ENCODE measurements at places on chromosomes 16 and 17.

GRCh38 chr17:1000597-1001461 lies 3.9 kb downstream of the TIMM22 start:
- DNase-seq, result no peak

- no peak for DNase-seq
Measured at GRCh38 chr16:15434425-15435215, at the start of gene BMERB1. BMERB1 (plus strand) TSS chr16:15434588; CDS start chr16:15434654, 66 bp downstream.

GRCh38 chr17:28544402-28545140 lies 7.9 kb downstream of the UNC119 start:
- DNase-seq, result no peak

GRCh38 chr17:1627982-1628855 lies at the start of gene SLC43A2:
SLC43A2 (minus strand) TSS chr17:1628834; CDS start chr17:1627874, 960 bp downstream.
- peak; percentile 80 for DNase-seq

DNA sequence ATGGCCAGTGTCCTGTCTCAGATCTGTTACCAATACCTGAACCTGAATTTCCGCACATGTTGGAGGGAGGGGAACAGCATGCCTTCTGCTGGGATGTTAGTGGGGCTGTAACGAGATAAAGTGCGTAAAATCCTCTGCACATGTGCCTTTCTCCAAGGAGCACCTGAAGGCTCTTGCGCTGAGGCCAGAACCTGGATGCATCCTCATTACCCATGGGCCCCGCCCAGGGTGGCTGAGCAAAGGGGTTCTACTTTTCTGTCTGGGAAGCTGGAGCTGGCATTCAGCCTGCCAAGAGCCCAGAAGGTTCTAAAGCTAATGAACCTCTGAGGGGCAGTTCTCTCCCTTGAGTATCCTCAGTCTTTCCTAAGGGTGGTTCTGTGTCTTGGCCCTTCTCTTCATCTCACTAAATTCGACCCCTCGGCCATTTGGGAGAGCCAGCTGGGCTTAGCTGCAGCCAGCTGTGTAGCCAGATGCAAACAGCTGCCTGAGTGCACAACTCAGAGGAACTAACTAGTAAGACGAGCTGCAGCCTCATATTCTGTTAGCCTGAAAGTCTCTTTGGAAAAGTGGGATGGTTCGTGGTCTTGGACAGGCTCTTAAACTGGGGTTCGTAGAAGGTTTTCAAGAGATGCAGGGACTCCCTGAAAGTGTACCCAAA lies 2.5 kb downstream of the ITGA3 start:
- DNase-seq, result no peak

- no peak for DNase-seq
Measured at GRCh38 chr17:58079300-58080033, 3.8 kb upstream of the DYNLL2 start.

DNA sequence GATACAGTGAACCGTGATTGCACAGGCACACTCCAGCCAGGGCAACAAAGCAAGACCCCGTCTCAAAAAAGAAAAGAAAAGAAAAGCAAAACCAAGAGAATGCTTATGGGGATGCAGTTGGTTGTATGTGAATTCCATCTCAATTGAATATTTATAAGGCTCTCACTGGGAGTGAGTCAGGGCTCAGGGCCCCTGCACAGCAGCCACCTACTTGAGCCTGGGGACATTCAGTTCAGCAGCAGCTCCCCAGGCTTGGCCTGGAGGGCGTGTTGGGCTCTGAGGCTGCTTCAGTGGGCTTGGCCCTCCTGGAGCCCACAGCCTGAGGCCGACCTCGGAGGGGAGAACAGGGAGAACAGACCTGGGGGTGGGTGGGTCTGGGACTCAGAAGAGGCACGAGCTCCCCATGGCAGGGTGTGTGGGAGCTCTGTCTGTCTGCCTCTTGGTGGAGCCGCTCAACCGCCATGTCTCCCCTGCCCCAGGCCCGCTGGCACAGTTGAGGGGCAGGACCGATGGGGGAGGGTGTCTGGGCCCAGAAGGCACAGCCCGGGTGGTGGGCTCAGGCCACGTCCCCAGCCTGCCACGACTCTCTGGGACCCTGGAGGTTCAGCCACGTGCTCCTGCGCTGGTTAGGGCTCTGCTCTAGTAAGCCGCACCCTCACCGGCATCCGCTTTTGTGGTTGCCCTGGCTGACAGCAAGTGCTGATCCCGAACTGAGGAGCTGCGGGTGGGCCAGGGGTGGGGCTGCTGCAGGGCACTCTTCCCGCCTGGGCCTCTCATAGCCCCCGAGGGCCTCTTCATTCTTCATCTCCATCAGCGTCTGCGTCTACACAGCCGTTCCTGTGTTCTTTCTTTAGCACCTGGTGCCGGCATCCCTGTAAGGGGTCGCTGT lies 24.8 kb downstream of the ZFPM1 start:
- peak; percentile 41 for DNase-seq

DNA sequence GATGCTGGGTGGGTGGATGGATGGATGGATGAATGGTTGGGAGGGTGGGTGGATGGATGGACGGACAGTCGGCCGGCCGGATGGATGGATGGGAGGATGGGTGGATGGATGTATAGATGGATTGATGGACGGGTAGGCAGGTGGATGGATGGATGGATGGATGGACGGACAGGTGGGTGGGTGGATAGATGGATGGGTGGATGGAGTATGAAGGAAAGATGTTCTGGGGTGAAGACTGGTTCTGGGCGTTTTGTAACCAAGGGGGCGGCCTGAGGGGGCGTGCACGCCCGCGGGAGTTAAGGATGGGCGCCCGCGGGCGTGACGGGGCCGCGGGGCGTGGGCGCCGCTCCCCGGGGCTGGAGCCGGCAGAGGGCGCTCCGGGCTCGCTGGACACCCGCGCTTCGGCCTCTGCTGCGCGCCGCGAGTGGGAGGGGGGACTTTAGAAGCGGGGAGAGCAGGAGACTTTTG lies at the start of gene NECAB2:
Gene NECAB2, plus strand, starts transcription at position 407 of the 468 bp plus-strand sequence. CDS start 405 bp downstream, outside the sequence.
- no peak for DNase-seq

DNA sequence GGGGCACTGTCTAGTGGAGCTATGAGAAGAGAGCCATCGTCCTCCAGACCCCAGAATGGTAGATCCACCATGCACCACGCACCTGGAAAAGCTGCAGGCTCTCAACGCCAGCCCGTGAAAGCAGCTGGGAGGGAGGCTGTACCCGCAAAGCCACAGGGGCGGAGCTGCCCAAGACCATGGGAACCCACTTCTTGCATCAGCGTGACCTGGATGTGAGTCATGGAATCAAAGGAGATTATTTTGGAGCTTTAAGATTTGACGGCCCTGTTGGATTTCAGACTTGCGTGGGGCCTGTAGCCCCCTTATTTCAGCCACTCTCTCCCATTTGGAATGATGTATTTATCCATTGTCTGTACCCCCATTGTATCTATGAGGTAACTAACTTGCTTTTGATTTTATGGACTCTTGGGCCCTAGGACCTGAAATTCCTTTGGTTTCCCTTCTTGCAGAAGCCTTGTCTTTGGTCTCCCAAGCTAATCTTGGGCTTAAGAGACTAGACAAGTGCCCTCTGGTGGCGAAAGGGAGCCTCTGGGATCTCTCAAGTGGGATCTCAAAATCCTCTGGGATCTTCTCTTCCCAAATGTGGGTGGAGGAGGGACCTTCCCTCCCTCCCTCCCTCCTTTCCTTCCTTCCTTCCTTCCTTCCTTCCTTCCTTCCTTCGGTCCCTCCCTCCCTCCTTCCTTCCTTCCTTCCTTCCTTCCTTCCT lies 58.2 kb upstream of the HAPSTR1 start:
- peak; percentile 76 for DNase-seq

DNA sequence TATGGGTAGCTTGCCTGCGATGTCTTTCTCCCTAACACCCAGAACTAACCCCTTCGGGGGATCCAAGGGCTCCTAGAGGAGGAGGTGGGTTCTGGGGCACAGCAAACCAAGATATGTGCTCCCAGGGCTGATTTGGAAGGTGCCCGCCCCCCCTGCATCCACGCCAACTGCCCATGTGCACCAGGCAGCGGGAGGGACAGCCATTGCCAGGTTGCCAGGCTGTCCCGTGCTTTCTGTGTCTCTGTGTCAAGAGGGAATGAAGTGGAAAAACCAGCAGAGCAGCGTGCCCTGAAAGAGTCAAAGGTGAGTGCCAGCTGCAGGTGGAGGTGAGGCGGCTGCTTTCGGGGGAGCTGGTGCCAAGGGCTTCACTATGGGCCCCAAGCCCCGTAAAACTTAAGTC lies 6.4 kb downstream of the TEKT5 start:
- no peak for DNase-seq

- no peak for DNase-seq
Measured at GRCh38 chr16:11459722-11460121, 114.5 kb downstream of the RMI2 start.

DNA sequence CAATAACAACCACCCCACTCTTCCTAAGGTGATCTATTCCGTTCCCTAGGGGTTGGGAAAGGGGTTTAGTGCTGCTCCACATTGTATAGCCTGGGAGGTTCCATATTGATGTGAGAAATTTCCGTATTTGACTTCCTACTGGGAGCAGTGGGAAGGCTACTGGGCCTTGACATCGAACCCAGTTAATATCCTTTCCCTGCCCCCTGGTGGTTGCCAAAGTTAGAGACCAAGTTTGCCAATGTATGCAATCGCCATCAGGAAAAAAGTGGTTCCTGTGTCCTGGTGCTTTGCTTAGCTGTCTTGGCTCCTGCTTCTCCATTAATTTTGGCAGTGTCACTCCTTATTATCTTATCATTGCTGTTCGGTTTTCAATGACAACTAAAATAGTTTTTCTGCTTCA lies 914.9 kb downstream of the KCNJ2 start:
- peak; percentile 15 for DNase-seq

DNA sequence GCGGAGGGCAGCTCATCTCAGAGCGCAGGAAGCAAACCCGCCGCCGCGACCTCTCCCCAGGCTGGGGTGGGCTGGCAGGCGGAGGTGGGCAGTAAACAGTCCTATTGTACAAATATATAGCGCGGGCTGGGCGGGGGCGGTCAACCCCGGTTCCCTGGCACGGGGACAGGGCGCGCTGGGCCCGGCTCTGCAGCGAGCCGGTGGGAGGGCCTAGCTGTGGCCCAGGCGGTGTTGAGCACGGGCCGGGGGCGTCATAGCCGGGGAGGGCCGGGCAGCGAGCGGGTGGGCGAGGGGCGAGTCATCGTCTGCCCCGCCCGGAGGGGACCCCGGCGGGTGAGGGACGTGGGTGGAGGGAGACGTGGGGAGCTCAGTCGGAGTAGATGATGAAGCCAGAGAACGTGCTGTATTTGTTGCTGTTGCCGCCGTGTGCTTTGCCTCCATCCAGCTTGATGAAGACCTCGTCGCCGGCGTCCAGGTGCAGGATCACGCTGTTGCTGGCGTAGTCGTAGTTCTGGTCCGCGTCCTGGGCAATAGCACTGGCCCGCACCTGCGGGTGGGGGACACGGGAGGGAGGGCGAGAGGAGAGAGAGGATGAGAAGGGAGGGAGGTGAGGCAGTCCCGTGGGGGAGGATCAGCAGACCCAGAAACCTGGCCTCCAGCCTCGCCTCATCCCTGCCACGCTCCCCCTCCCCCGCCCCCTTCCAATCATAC lies 8.1 kb downstream of the C1QL1 start:
- DNase-seq, result no peak

DNA sequence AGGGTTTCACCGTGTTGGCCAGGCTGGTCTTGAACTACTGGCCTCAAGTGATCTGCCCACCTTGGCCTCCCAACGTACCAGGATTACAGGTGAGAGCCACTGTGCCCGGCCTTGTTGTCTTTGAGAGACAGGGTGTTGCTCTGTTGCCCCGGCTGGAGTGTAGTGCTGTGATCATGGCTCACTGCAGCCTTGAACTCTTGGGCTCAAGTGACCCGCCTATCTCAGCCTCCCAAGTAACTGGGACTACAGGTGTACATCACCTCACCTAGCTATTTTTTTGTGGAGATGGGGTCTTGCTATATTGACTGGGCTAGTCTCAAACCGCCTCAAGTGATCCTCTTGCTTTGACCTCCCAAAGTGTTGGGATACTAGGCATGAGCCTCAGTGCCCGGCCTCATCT lies 68.4 kb downstream of the PGS1 start:
- no peak for DNase-seq

GRCh38 chr16:23141959-23142740 lies 7.1 kb downstream of the USP31 start:
- DNase-seq, result no peak

DNA sequence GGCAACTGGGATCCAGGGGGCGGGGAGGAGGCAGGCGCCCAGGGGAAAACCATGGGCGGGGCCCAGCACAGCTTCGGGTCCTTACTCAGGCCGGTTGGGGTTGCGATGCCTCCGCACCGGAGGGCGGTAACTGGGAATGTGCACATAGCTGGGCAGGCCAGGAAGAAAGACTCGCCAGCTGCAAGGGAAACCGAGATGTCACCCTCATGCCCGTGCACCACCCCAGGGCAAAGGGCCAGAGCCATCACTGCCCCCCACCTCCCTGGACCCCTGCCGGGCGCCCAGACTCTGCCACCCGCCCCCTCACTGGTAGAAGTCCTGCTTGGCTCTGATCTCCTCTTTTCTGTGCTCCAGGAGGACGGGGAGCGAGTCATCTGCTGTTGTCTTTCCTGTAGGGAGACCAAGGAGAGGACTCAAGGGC lies 6.7 kb downstream of the ALOX12B start:
- no peak for DNase-seq

Data from MV-4-11 (cell line).